ENCODE measurements at places on chromosomes 4 and X.

DNA sequence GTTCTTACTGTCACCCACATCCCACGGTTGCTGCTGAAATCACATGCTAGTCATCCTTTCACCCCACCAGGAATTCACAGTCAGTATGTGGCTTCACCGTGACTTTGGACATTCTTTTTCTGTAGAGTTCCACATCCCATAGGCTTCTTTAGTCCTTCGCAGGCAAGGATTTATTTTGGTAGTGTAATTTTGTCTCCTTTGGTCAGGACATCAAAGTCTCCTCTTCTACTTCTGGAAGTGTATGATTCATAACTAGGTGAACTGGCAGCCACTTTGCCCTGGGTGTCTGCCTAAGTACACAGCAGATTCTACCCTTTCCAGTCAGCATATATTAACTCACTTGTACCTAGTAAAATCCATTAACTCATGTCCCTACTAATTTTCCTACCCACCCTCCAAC lies 38.3 kb upstream of the MMAA start:
- DNase-seq: no peak

DNA sequence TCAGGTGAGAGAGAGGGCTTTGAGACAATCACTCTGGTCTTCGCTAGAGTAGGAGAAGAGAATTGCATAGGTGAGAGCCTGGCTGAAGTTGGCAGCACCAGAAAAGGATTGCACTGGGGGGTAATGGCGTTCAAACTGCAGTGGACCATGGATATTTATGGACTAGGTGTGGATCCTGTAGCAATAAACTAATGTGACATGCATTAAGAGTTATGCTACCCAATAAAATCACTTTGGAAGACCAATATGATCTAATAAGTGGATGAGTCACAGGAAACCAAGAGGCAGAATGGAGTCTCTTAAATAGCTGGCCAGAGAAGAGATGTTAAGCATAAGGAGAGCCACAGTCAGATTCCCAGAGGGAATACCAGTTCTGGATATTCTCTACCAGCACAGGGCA lies 259.8 kb downstream of the FBXO8 start:
- DNase-seq: no peak

DNA sequence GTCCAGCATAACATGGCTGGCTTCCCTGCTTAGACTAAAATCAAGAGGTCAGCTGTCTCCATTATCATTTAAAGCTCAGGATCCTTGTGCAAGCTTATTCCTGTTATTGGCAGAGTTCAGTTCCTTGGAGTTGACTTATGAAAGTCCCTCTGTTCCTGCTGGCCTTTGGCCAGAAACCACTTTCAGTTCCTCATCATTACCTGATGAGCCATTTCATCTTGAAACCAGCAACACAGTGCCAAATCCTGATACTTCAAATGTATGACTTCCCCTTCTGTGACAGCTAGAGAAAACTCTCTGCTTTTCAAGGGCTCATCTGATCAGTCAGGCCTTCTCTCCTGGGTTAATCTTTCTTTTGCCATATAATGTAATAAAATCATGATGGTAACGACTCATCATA lies 110.6 kb upstream of the FSTL5 start:
- DNase-seq: no peak

DNA sequence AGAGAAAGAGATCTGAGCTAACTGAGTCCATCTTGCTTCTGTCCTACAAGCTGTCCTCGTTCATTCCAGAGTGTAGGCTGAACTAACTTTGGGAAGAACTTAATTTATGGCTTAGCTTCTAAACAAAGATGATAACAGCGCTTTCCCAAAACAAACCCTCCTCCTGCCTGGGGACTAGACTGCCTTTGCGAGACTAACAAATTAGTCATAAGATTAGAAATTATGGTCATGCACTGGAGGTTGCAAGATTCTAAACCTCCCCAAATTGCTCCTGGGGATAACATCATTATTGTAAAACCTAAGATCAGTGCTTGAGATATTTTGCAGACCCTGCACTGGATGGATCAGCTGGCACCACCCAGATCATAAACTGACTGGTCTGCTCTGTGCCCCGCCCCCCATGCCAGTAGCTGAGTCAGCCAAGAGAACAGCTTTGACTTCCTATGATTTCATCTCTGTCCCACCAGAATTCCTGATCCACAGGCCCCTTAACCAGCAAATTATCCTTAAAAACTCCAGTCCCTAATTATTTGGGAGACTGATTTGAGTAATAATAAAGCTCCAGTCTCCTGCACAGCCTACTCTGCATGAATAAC lies 883.3 kb downstream of the TRIML1 start:
- DNase-seq: peak; percentile 14

- DNase-seq: no peak
These were observed 74.8 kb downstream of the HTRA3 start for GRCh38 chr4:8344377-8344776.

DNA sequence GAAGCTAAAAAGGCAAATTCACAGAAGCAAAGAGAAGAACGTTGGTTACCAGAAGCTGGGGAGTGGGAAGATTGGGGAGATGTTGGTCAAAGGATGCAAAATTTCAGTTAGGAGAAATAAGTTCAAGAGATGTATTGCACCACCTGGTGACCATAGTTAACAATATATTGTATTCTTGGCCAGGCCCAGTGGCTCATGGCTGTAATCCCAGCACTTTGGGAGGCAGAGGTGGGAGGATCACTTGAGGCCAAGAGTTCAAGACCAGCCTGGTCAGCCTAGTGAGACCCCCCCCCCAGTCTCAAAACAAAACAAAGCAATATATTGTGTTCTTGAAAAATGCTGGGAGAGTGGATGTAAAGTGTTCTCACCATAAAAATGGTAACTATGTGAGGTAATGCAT lies 67.9 kb downstream of the TAB3 start:
- no peak for DNase-seq

GRCh38 chr4:106336618-106337017 lies 20.3 kb downstream of the AIMP1 start:
- no peak for DNase-seq

DNA sequence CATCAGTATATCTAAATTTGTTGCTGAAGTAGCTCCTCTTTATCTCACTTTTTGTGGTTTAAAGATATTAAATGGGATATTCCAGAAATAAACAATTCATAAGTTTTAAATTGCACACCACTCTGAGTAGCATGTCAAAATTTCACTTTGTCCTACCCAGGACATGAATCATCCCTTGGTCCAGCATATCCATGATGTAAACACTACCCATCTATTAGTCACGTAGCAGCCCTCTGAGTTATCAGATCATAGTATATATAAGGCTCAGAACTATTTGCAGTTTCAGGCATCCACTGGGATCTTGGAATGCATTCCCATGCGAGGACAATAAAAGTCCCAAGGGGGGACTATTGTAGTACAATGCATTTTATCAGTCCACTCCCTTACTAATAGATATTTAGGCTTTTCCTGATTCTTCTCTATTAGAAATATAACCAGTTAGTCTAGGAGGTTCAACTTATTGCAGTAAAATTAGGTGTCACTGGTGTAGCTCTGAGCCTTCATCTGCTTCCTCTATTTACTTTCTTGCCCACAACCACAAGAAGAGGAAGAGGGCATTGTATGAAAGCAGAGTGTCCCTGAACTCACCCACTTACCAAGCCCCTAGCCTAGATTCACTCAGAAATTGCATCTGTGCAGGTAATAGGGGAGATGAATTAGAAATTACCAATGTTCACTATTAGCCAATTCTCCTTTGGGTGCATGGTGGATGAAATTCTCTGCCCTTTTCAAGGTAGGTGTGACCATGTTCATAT lies 409.8 kb upstream of the GALNT7 start:
- no peak for DNase-seq
